ENCODE measurements at places on chromosomes 3 and 15.

DNA sequence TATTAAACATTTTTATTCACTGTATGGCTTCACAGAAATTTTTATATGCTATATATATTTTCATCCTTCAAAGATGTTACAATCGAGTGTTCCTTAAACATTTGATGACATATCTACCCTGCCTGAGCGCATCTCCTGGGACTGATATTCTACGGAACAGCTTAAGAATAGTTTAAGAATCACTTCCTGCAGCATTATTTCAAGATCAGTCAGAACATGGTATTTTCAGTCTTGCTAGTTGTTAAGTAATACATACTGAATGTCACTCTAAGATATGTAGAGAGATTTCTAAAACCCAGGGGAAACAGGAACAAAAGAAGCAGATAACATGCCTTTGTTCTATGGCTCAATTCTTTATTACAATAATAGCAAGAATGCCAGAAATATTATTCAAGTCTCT, 8.7 kb downstream of the COL8A1 start:
- no peak for DNase-seq

DNA sequence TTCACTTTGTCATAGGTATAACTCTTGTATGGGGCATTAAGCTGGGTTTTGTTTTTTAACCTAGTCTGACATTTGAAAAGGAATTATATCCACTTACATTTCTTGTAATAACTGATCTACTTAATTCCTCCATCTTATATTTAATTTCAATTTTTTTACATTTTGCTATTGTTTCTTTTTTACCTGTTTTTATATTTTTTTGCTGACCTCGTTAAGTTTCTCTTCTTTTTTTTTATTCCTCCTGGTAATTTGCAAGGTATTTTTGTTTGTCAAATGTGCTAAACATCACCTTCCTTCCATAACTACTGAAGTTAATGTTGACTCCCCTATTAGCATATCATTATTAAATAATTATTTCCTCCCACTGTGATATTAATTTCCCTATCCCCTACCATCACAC, 87.7 kb upstream of the NR2F2 start:
- no peak for DNase-seq

DNA sequence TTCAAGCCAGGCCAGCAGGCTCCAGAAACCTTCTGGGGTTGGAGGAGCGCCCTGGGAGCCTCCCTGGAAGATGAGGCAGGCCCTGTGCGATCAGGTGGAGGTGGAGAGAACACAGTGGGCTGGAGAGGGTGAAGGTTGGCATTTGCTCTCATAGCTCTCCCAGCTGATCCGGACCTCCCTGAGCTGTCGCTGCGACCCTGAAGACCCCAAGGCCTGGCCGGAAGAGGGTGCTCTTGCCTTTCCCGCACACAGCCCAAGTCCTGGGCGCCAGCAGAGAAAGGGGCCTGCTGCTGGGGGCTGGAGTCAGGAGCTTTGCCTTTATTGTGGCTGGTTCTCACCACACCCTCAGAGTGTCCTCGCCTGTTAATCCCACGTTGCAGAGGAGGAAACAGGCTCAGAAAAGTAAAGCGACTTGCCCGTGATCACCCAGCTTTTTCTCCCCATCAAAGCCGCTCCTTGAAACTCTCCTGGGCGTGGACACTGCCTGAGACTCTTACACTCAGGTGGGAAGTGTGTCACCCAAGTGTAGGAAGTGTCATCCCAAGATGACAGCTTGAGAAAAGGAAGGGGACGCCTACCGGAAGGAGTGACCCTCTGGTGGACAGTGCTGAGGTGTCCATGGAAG, 8.6 kb upstream of the RPL29 start:
- DNase-seq: no peak

GRCh38 chr3:46831841-46832240, 31.4 kb downstream of the MYL3 start:
- DNase-seq: no peak

GRCh38 chr15:43930079-43930478, 103.3 kb downstream of the WDR76 start:
- DNase-seq: no peak

DNA sequence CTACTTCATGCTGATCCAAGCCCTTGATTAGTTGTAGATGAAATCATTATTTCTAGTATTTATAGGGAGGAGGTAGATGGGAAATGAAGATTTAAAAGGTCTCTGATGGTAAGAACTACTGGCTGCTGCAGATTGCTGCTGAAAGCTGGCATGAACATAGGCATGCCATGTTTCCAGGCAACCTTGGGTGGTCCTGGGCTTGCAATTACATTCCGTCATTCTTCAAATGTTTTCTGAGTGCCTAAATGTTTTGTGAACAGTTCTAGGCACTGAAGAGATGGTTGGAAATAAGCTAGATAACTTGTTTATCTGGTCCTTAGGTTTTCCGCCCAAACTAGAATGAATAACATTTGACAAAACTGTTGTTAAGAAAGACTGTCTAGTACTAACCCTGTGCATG, 95.8 kb downstream of the KCNAB1 start:
- DNase-seq: no peak

DNA sequence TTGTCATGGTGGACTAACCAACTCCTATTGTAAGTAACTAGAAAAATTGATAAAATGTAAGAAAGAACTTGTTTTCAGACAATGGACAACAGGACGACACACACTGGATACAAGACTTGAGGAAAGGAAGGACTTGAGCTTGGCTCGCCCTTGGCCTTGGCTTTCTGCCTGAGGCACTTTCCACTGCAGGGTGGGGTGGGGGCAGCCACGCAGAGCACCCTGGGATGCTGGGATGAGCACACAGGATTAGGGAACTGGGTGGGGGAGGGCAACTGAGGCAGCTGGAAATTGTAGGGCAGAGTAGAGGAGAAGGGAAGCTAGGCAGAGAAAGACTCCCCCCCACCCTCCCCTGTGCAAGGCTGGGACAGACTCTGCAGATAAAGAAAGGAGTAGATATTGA, 25.5 kb upstream of the HHATL start:
- DNase-seq: no peak

DNA sequence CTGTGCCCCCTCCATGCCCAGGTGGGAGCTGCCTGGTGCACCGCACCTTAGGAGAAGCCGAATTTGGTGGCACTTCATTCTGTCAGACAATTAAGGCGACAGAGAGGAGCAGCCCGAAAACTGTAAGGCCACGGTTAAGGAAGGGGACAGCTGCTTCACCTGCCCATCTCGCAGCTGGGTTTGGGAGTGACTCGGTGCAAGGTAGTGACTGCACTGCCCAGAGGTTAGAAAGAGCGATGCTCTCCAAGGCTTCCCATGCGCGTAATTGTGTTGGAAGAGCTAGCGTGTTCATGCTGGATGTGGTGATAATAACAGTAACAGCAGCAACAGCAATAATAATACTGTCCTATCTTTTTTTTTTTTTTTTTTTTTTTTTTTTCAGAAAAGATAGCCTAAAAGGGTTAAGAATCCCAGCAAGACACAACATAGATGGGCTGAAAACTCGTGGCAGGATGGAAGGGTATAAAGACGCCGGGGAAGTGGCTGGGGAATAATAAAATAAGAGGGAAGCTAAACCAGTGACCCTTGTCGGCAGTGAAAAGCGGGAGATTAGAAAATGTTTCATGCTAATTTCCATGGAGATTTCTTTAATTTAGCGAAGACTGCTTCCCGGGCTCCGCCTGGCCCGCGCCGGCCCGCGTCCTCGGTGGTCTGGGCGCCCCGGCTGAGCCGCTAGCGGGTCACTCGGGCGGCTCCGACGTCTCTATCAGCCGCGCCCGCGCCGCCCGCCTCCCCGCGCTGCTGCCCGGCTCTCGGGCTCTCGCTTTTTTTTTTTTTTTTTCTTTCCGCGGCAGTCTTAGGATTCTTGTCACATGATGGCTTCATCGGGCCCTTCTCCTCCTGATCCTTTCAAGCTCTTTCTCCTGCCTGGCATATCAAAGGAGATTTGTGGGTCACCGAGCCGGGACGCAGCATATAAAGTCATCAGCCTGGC, 617.1 kb downstream of the NR2F2 start:
- no peak for DNase-seq

DNA sequence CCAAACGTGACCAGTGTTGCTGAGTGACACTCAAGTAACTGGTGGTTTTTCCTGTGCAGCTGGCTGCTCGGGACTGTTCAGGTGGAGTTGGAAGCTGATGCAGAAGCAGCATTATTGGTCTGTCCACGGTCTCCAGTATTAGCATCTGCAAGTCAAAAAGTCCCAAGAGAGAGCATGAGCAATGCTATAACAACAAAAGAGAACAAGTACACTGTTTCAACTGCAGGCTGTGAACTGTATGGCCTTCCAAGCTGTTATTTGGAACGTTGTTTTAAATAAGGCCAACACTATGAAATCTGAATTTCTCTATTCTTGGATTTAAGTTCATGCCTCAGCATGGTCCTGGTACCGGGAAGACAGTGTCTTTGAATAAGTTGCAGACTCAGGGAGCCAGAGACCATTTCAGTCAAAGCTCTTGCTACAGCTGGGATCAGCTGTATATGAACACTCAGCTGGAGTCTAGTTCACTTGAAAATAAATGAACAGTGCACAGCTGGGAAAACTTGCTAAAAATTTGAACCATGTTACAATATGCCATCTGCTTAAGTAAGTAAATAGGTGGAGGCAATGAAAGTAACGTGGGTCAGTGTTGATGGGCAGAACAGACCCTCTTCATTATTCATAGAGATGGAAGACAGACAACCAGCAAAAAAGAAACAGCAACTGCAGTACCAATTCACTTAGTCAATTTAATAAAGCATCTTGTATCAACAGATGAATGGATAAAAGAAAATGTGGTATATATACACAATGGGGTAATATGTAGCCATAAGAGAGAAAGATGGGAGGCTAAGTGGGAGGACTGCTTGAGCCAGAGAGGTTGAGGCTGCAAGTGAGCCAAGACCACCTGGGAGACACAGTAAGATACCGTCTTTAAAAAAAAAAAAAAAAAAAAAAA, 45.1 kb downstream of the NR1I2 start:
- no peak for DNase-seq
